Calu3 (cell line): ENCODE measurements at places on chromosomes 2 and 18. TPM values are rescaled to one million over a fixed set of nuclear protein-coding genes. Genes with fewer than 3 reads are reported as not detected.

GRCh38 chr2:237134321-237135230 lies 48.9 kb downstream of the COPS8 start:
- H3K27ac ChIP-seq = no peak overlapping the region
- peaks cover 8% of the 10 kb centered on the region for H3K4me1 ChIP-seq
- no peaks in the 10 kb centered on the region for H3K36me3 ChIP-seq
- no peak overlapping the region for H3K4me3 ChIP-seq
- DNase-seq = no peak

GRCh38 chr2:190179754-190180312 lies 117.3 kb upstream of the MSTN start:
- DNase-seq = no peak
- peaks cover 15% of the 10 kb centered on the region for H3K4me1 ChIP-seq
- H3K27ac ChIP-seq = peak overlapping the region; percentile 68
- peak overlapping the region; percentile 68 for H3K4me3 ChIP-seq
- no peaks in the 10 kb centered on the region for H3K27me3 ChIP-seq
- peaks cover 11% of the 10 kb centered on the region for H3K36me3 ChIP-seq

DNA sequence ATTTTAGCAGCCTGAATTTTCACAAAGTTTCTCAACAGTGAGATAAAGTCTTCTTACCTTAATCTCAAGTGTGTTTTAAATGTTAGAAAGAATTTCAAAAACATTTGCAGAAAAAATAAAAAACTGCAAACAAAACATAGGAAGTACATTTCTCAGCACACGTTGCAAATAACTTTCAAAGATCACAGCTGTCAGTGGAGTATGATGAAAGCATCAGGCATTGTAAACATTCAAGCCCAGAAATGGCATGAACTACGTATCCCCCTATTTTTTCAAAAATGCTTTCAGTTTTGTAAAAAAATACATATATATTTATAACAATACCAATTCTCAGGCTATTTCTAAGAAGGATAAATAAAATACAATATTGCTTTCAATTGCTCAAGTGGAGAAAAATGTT lies 320.6 kb upstream of the TFPI start:
- no peaks in the 10 kb centered on the region for H3K27me3 ChIP-seq
- H3K36me3 ChIP-seq = no peaks in the 10 kb centered on the region
- H3K27ac ChIP-seq = no peak overlapping the region
- H3K4me1 ChIP-seq = peaks cover 6% of the 10 kb centered on the region
- no peak overlapping the region for H3K4me3 ChIP-seq
- no peak for DNase-seq

DNA sequence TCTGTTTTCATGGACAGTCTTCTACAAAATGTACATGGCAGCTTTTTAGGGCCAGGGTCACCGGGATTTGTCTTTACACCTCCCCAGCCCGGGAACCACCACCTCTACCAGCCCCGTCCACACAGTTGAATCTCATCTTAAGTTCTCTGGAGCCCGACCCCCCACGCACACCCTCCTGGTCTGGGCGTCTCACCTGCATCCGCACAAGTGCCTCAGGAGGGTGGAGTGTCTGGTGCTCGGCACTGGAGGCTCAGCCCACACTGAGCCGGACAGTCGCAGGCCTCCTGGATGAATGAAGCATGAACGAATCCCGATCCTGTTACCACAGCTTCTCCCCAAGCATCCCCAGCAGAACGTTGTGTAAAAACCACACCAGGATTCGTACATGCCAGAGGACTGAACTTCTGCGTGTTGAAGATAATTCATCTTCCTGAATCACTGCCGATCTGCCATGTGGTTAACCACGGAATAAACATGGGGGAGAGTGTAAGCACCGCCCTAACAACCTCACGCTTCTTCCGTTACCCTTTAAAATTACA lies 162.0 kb downstream of the RTP5 start:
- no peak for DNase-seq
- H3K4me3 ChIP-seq = no peak overlapping the region
- H3K4me1 ChIP-seq = no peaks in the 10 kb centered on the region
- H3K27ac ChIP-seq = no peak overlapping the region
- H3K27me3 ChIP-seq = peaks cover 96% of the 10 kb centered on the region

DNA sequence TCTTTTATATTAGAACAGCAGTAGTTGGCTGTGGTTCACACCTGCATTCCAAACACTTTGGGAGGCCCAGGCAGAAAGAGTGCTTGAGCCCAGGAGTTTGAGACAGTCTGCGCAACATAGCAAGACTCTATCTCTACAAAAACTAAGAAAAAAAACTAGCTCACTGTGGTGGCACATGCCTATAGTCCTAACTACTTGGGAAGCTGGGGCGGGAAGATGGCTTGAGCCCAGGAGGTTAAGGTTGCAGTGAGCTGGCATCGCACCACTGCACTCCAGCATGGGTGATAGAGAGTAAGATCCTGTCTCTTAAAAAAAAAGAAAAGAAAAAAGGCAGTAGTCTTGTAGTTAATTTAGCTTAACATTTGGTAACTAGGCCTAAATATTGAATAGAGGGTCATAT lies 136.6 kb downstream of the AGPS start:
- no peaks in the 10 kb centered on the region for H3K27me3 ChIP-seq
- H3K4me3 ChIP-seq = no peak overlapping the region
- DNase-seq = no peak
- H3K4me1 ChIP-seq = no peaks in the 10 kb centered on the region
- H3K27ac ChIP-seq = no peak overlapping the region

DNA sequence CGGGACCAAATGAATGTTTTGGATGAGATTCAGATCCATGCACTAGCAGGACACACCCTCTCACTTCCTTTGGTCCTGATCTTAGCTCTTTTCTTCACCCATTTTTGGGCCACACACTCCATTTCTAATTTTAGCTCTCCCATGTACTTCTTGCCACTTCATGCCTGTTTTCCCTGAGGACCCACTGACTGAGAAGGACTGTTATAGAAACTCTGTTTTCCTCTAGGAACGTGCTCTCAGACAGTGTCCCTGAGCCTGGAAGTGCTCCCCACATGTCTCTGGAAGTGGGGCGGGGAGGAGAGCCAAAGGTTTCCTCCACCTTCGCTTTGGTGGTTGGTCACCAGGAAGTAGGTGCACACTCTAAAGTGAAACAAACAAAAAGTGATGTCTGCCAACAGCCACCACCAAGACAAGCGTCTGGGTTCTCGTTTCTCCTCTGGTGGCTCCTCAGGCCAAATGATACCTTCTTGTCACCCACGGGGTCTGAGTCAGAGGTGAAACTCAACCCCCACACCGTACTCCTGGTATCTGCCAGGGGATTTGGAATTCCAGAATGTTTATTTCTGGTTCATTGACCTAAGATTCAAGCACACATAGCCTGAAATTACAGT lies 74.7 kb downstream of the MERTK start:
- H3K36me3 ChIP-seq = no peaks in the 10 kb centered on the region
- DNase-seq = no peak
- H3K4me1 ChIP-seq = peaks cover 39% of the 10 kb centered on the region
- H3K27ac ChIP-seq = no peak overlapping the region

GRCh38 chr2:157784169-157784822 lies 91.8 kb downstream of the ACVR1 start:
- peaks cover 70% of the 10 kb centered on the region for H3K4me1 ChIP-seq
- no peaks in the 10 kb centered on the region for H3K27me3 ChIP-seq
- DNase-seq = peak; percentile 54

DNA sequence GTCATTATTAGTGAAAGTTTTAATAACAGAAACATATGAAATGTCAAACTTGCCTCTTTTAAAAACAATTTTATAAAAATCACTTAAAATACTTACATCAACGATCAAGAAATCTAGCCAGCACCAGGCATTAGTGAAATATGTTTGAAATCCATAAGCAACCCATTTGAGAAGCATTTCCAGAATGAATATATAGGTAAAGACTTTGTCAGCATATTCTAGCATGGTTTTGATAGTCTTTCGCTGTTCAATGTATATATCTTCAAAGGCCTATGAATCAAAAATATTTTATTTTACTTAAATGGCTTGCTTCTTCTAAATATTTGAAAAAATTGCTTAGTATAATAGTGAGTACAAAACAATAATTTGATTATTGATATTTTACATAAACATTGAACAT lies 91.1 kb downstream of the SCN3A start:
- no peak overlapping the region for H3K27ac ChIP-seq
- H3K36me3 ChIP-seq = no peaks in the 10 kb centered on the region
- no peaks in the 10 kb centered on the region for H3K27me3 ChIP-seq
- H3K4me1 ChIP-seq = peaks cover 10% of the 10 kb centered on the region
- no peak for DNase-seq
- H3K4me3 ChIP-seq = no peak overlapping the region

- H3K36me3 ChIP-seq = no peaks in the 10 kb centered on the region
- no peak overlapping the region for H3K4me3 ChIP-seq
- DNase-seq = no peak
- no peaks in the 10 kb centered on the region for H3K27me3 ChIP-seq
Measured at GRCh38 chr2:35293261-35293660, 1062.3 kb upstream of the CRIM1 start.

DNA sequence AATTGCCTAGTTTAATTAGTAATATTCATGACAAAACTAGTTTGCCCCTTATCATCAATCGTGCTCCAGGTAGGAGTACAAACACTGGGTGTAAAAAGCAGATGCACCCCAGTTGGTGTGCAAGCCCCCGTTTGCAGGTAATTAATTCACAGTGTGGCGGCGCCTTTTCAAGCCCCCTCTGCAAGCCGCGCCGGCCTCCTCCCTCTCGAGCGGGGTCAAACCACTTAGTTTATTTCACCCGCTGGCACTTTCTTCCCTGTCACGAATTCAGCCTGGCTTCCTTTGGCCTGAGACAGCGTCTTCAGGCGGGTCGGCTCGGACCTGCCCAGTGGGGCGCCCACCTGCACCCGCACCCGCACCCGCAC lies 64.7 kb upstream of the MAPRE2 start:
- H3K27me3 ChIP-seq = no peaks in the 10 kb centered on the region
- H3K36me3 ChIP-seq = peaks cover 36% of the 10 kb centered on the region
- H3K4me1 ChIP-seq = peaks cover 26% of the 10 kb centered on the region

- no peaks in the 10 kb centered on the region for H3K36me3 ChIP-seq
- DNase-seq = no peak
- H3K27ac ChIP-seq = no peak overlapping the region
- H3K4me1 ChIP-seq = no peaks in the 10 kb centered on the region
- H3K4me3 ChIP-seq = no peak overlapping the region
- no peaks in the 10 kb centered on the region for H3K27me3 ChIP-seq
Measured at GRCh38 chr2:8033546-8034096, 648.2 kb upstream of the ID2 start.

GRCh38 chr18:57780706-57781347 lies 22.3 kb downstream of the ATP8B1 start:
- H3K27ac ChIP-seq = peak overlapping the region; percentile 92
- H3K36me3 ChIP-seq = peaks cover 37% of the 10 kb centered on the region
- H3K27me3 ChIP-seq = no peaks in the 10 kb centered on the region
- peaks cover 58% of the 10 kb centered on the region for H3K4me1 ChIP-seq
- DNase-seq = peak; percentile 39

GRCh38 chr2:218897394-218898108 lies 16.9 kb downstream of the WNT10A start:
- H3K36me3 ChIP-seq = peaks cover 22% of the 10 kb centered on the region
- no peak for DNase-seq
- H3K4me1 ChIP-seq = peaks cover 51% of the 10 kb centered on the region
- peaks cover 23% of the 10 kb centered on the region for H3K27me3 ChIP-seq
- peak overlapping the region; percentile 61 for H3K4me3 ChIP-seq

DNA sequence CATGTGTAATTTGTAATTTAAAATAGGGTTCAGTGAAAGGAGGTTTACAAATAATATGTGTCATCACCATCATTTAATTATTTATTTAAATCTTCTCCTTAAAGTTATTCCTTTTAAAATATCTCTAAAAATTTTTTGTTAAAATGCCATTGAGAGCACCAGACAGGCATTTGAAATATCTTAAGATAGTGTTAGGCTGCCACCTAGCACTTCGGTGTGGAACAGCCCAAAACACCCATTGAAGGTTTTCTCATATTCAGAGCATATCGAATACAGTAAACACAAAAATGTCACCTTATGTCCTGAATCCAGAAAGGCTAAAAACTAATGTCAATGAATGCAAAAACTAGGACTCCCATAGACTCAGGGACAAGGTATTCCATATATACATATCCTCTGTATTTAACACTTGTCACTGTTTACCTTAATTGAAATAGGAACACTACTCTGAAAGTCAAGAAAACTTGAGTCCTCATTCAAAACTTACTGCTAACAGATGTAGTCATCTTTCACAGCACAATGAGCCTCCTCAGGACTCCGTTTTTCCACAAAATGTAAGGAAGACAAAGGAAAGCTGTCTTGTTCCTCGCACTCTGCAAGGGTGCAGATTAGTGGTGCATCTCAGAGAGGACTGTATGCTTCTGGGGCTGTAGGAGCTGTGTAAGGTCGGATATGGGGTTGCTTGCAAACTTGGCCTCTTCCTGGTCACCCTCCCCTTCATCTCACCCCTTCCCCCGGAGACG lies 329.5 kb downstream of the PAX3 start:
- no peaks in the 10 kb centered on the region for H3K36me3 ChIP-seq
- no peaks in the 10 kb centered on the region for H3K4me1 ChIP-seq
- peaks cover 9% of the 10 kb centered on the region for H3K27me3 ChIP-seq
- no peak overlapping the region for H3K27ac ChIP-seq
- no peak overlapping the region for H3K4me3 ChIP-seq

DNA sequence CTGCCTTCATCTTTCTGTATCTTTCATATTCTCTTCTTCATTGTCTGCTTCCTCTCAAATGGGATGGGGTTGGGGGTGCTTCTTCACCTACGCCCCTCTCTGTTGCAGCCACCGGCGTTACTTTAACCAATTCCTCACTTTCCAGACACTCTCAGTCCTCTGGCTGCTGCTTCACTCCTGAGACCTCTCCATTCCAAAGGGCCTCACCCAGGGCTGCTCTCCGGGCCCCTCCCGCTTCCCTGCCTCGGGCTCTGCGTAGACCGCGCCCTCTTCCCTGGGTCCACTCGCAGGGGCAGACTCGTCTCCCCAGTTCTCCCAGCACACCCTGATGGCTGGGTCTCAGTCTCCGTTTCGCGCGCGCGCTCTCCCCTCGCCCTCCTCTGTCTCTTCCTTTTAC lies 926 bp downstream of the SERPINB8 start:
- H3K27ac ChIP-seq = peak overlapping the region; percentile 95
- peak overlapping the region; percentile 94 for H3K4me3 ChIP-seq
- H3K4me1 ChIP-seq = peaks cover 51% of the 10 kb centered on the region
- H3K36me3 ChIP-seq = peaks cover 27% of the 10 kb centered on the region
- peak; percentile 71 for DNase-seq

DNA sequence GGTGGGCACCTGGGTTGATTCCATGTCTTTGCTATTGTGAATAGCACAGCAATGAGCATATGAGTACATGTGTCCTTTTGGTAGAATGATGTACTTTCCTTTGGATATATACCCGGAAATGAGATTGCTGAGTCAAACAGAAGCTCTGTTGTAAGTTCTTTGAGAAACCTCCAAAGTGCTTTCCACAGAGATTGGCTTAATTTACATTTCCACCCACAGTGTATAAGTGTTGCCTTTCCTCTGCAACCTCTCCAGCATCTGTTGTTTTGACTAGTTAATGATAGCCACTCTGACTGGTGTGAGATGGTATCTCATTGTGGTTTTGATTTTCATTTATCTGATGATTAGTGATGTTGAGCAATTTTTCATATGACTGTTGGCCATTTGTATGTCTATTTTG lies 194.8 kb downstream of the ZNF804A start:
- no peak for DNase-seq
- no peaks in the 10 kb centered on the region for H3K4me1 ChIP-seq
- no peak overlapping the region for H3K27ac ChIP-seq
- H3K36me3 ChIP-seq = no peaks in the 10 kb centered on the region
- H3K27me3 ChIP-seq = no peaks in the 10 kb centered on the region

The SLC9A4 gene
- total RNA-seq = 0.12 and 0.22 TPM in 2 replicates

The CKAP2L gene
- 27.4 and 42.5 TPM in 2 replicates for total RNA-seq

The PIEZO2 gene
- 0.24 and 0.91 TPM in 2 replicates for total RNA-seq

The AMER3 gene
- not detected in 2 replicates for total RNA-seq

The ZC3H6 gene
- total RNA-seq = 4.4 and 6.6 TPM in 2 replicates

The SERPINB5 gene
- 34.0 and 34.1 TPM in 2 replicates for total RNA-seq

The RMND5A gene
- total RNA-seq = 46.5 and 52.4 TPM in 2 replicates

The PCARE gene
- not detected in 2 replicates for total RNA-seq
